ENCODE measurements at places on chromosomes 1 and 21.
A peak's percentile ranks its signal among the peaks of the same experiment; 100 is the strongest.

DNA sequence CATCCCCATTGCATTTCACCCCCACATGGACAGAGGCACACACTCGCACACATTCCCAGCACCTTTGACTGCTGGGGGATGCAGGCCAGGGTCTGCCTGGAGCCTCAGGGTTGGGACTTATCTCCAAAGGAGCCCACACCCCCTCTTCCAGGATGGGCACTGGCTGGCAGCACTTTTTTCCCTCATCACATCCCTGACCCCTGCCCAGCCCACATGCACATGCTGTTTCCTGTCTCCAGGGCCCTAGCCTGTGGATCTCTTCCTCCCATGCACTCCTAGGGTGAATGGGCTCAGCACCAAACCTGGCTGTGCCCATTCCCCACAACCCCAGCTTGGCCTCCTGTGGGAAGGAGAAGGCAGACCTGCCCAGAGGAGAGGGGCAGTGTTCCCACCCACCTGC is 59.3 kb downstream of the STUM start:
- DNase-seq = no peak

DNA sequence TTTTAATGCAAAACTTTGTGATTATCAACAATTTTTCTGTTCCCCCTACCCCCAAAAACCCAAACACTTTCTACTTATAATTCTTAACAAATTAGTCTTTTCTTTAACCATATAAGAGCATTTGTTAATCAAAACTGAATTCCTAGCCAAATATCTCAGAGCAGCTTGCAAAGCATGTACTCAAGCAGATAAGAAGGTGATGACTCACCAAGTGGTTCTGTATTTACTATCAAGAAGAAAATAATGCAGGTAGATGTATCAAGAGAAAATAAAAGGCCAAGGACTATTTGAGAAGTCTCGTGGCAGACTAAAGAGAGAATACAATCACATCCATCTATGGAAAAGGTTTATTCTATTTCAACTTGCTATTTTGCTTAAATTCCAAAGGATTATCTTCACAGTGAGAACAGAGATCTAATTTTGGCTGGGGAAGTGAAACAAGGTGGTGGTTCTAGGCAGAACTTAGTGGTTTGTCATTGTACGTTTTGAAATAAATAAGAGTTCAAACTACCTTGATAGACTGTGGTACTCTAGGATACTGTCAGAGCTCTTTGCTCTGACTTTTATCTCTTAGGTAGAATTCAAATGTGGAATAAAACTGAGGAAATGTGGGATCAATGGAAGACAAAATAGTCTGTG is 94.7 kb upstream of the NRIP1 start:
- no peak for DNase-seq

GRCh38 chr1:244761279-244761678 is 74.2 kb upstream of the COX20 start:
- no peak for DNase-seq

GRCh38 chr1:61392409-61393242 is 310.3 kb downstream of the NFIA start:
- no peak for DNase-seq

- no peak for DNase-seq
Observed at GRCh38 chr21:31459457-31459856, 115.4 kb upstream of the TIAM1 start.

GRCh38 chr1:236997361-236997760 is 6.9 kb downstream of the MT1HL1 start:
- no peak for DNase-seq

- DNase-seq = no peak
Observed at GRCh38 chr1:59162665-59163064, 134.2 kb upstream of the FGGY start.

DNA sequence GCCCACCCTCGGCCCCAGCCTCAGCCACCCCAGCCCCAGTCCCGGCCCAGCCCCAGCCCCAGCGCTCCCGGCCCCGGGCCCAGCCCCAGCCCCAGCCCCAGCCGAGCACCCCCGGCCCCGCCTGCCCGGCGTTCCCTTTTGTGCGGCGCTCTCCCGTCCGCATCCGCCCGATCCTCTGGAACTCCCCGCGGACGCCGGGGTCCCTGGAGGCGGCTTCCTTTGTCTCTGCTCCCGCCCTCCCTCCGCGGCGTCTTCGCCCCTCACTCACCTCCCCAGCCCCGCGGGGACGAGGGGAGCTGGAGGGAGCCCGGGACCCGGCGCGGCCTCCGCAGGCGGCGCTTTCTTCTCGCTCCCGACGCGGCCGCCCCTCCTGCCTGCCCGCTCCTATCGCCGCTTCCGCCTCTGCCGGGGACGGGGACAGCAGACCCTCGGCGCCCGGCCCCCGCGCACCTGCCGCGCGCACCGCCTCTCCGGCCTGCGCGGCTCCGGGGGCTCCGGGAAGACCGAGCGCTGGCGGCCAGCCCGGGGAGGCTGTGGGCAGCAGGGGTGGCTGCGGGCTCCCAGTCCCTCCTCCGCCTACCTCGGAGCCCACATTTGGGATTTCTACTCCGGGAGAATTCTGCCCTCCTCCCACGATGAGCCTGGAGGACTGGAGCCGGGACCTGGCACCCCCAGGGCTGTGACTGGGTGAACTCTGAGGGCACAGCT is 14.0 kb downstream of the AGRN start:
- no peak for DNase-seq

GRCh38 chr1:112677501-112677900 is 3.0 kb downstream of the MOV10 start:
- no peak for DNase-seq

GRCh38 chr21:38740090-38740489 is 65.6 kb upstream of the ETS2 start:
- DNase-seq = no peak

DNA sequence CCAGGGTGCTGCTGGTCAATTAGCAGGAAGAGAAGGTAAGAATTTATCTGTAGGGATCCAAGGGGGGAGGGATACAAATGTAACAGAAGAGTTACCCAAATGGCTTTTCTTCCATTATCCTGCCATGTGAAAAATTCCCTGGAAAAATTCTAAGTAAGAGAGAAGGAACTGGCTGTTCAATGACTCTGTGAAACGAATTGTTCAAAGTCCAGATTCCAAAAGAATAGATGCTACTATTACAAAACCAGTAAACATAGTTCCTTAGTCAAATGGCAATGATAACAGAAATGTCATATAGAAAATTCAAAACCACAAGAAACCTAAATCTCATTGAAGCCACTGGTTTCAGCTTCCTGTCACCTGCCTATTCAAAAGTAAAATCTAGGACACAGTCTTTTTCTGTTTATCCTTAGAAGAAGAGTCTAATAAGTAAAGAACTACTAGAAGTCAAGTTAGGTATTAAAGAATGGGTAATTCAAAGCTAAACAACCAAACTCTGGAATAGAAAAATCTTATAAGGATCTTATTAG is 102.6 kb downstream of the ZNF644 start:
- peak; percentile 12 for DNase-seq

GRCh38 chr1:27356619-27357280 is 10.0 kb downstream of the MAP3K6 start:
- peak; percentile 54 for DNase-seq

DNA sequence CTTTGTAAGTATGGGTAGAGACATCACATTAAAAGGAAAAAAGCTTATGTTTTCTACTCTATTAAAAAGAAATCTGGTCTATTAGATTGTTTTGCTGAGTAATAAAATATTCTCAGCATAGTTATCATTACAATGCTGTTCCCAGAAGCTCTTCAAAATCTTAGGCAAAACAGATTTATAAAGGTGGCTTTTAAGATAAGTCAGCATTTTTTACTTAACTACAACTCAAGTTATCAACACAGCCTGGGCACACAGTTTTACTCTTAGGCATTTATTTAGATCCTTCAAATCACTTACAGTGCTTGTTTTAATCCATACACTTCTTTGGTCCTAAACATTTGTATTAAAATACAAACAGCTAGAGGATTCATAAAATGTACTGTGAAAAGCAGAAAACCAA is 534.8 kb upstream of the NCAM2 start:
- no peak for DNase-seq

- no peak for DNase-seq
Observed at GRCh38 chr1:188669728-188670382, 1807.8 kb downstream of the BRINP3 start.

DNA sequence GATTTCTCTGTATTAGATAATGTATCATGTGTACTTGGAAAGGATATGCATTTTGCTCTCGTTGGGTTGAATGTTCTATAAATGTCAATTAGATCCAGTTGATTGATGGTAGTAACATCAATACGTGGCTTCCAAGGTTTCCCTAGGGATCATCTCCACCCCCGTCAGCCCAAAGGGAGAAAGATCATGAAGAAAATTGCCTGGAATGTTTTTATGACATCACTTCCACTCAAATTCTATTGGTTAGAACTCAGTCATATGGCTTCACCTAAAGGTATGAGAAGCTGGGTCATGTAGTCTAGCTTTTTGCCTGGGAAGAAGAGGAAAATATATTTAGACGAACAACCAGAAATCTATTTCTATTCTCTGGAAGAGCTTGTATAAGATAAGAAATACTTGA is at the start of gene C1orf185:
Gene C1orf185, plus strand, starts transcription at position 253 of the 400 bp plus-strand sequence. Its CDS starts 6 bp downstream, at position 259.
- DNase-seq = no peak

- no peak for DNase-seq
Observed at GRCh38 chr21:44438531-44439210, 16.6 kb upstream of the LRRC3 start.

GRCh38 chr1:203797948-203798655 is 2.7 kb downstream of the ZBED6 start:
- DNase-seq = no peak

- no peak for DNase-seq
Observed at GRCh38 chr1:117580436-117580835, 25.4 kb upstream of the TENT5C start.

GRCh38 chr1:154609398-154610380 is 1.7 kb upstream of the ADAR start:
- peak; percentile 78 for DNase-seq

DNA sequence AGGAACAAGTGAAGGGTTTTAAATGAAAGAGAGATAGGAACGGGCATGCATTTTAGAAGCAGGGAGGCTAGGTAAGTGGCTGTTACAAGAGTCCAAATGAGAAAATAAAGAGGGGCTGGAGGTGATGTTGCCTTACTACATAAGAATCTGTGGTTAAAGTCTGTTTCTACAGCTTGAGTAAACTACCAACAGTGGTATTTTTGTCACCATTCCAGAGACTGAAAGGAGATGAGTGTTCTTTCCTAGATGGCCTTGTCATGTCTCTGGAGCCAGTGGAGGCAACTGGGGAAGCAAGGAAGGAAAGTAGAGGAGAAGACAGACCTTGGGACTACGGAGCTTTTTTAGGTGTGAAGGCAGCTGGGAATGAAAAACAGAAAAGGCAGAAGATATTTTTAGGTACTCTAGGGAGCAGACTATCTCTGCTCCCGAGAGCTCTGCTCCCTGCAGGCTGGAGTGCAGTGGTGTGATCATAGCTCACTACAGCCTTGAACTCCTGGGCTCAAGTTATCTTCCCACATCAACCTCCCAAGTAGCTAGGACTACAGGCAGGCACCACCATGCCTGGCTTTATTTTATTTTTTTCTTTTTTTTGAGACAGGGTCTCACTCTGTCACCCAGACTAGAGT is 12.2 kb downstream of the HDAC1 start:
- no peak for DNase-seq

GRCh38 chr1:30379684-30380624 is 343.4 kb downstream of the MATN1 start:
- peak; percentile 70 for DNase-seq

- no peak for DNase-seq
Observed at GRCh38 chr1:55571767-55572166, 356.6 kb upstream of the USP24 start.

- peak; percentile 43 for DNase-seq
Observed at GRCh38 chr1:6465461-6466005, 440 bp downstream of the TNFRSF25 start.

DNA sequence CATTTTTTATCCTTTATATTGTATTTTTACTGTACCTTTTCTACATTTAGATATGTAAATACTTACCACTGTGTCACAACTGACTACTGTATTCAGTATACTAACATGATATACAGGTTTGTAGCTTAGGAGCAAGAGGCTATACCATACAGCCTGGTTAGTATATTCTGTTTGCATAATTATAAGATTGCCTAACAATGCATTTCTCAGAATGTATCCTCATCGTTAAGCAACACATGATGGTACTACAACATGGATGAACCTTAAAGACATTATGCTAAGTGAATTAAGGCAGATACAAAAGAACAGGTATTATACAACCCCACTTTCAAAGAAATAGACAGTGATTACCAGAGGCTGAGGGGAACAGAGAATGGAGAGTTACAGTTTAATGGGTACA is 62.7 kb downstream of the RUSC1 start:
- no peak for DNase-seq

GRCh38 chr1:24745711-24746413 is 615 bp downstream of the CLIC4 start:
- no peak for DNase-seq

DNA sequence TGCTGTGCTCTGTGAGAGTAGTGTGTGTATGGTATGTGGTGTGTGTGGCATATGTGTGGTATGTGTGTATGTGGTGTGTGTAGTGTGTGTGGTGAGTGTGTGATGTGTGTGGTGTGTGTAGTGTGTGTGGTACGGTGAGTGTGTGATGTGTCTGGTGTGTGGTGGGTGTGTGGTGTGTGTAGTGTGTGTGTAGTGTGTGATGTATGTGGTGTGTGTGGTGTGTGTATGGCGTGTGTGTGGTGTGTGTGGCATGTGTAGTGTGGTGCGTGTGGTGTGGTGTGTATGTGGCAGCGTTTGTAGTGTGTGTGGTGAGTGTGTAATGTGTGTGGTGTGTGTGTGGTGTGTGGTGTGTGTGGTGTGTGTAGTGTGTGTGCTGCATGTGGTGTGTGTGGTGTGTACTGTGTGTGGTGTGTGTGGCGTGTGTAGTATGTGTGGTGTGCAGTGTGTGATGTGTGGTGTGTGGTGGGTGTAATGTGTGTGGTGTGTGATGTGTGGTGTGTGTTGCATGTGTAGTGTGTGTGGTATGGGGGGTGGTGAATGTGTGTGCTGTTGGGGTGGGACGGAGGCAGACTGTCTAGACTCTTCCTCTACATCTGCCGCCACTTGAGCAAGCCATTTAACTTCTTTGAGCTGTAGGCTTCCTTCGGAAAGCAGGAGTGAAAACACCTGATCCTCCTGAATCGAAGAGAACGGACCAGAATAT is 33.5 kb downstream of the GPA33 start:
- no peak for DNase-seq

DNA sequence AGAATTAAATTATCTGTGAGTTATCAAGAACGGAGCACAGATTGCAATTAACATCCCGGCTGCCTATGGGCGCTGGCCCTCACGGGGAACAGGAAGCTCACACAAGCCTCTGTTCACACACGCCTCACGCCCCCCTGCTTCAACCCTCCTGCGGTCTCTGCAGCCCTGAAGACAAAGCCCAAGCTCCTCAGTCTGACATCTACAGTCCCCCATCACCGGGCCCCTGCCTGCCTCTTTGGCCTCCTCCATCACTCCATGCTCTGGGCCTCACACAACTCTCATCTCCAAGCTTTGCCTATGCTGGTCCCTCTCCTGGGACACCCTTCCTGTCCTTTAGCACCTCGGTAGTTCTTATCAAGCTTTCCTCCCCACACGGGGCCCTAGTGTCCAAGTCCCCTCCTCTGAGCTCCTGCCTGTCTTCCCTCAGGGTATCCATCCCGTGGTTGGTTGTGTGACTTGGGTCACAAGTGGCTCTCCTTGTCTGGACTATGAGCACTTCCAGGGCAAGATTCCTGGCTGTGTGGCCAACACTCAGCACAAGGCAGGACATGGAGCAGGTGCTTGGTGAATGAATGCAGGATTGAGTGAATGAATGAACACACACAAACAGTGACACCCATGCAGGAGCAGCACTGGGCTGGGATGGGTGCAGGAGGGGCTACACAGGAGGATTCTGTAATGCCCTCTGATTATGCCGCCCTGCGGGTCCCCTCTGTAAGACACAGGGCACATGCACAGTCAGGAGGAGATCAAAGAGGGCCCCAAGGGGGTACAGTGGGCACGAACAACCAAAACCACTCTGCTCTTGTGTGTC is 116.1 kb downstream of the DMRTB1 start:
- no peak for DNase-seq

- no peak for DNase-seq
Observed at GRCh38 chr1:236009857-236010256, 55.0 kb downstream of the NID1 start.
